Cortex of kidney (tissue), 1 donor: ENCODE measurements at places on chromosomes 16 and 17.

GRCh38 chr16:49345829-49346228 lies 27.8 kb upstream of the C16orf78 start:
- DNase-seq = no peak

GRCh38 chr16:590188-590814 lies 435 bp downstream of the RAB40C start:
- no peak for DNase-seq

GRCh38 chr17:83029571-83029970 lies 49.8 kb upstream of the METRNL start:
- no peak for DNase-seq

DNA sequence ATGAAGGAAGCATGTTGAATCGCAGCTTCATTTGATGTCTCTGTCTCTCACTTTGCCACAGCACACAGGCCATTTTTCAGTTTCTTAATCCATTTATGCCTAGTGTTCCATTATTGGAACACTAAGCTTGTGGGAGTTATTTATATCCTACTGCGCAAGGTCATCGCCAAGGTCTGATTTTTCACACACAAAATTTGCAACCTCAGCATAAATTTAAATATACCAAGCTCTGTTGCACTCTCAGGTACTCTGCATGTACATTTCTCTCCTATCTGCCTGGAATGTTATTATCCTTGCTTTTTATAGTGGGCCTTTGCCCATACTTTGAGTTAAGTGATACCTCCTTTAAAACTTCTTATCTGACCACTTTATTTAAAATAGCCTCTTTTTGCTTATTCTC lies 519.2 kb upstream of the TOM1L1 start:
- DNase-seq = no peak

GRCh38 chr17:31654936-31655335 lies 204.1 kb downstream of the COPRS start:
- no peak for DNase-seq

DNA sequence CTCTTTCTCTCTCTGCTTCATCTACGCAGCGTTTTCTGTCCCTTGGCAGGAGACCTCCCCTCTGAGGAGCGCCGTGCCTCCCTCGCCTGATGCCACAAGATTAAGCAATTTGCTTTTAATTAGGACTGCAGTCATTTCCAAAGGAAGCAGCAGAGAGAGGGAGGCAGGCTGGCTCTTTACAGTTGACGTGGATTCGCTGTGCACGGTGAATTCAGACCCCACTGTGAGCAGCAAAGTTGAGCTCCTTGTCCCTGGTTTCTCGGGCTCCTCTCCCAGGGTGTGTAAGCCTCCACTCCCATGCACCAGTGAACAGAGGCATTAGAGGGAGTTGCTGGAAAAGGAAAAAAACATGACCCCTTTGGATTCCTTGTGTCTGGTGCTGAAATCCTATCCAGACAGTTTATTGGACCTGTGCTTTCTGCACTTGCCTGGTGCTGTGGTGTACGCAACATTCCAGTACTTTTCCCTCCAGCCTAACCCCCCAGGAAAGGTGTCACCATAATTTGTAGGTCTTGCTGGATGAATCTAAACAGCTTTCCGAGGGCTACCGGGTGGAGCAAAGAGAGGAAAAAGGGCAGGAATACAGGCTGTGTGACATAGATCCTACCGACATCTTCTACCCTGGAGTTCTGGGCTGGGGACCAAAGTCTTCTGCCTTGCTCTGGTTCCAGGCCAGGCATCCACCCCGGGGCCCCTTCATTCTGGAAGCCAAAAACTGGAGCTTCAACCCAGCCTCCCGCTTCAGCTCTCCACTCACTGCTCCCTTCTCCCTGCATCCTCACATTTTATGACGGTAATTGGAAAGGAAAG lies 171.0 kb downstream of the MAF start:
- no peak for DNase-seq

DNA sequence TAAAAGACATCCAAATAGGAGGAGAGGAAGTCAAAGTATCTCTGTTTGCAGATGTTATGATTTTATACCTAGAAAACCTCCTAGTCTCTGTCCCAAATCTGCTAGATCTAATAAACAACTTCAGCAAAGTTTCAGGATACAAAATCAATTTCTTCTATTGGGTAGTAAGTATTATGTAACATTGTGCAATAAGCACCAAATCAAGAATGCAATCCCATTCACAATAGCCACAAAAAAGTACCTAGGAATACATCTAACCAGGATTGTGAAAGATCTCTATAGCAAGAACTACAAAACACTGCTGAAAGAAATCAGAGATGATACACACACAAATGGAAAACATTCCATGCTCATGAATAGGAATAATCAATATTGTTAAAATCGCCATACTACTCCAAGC lies 13.0 kb downstream of the NLRP1 start:
- no peak for DNase-seq

GRCh38 chr17:44266402-44267164 lies 1.4 kb downstream of the SLC4A1 start:
- DNase-seq = no peak

- no peak for DNase-seq
Observed at GRCh38 chr17:17448076-17448475, 28.7 kb upstream of the MED9 start.

GRCh38 chr16:71296584-71297340 lies 7.6 kb upstream of the CMTR2 start:
- DNase-seq = no peak

GRCh38 chr17:13582776-13583547 lies 18.8 kb downstream of the HS3ST3A1 start:
- DNase-seq = no peak

DNA sequence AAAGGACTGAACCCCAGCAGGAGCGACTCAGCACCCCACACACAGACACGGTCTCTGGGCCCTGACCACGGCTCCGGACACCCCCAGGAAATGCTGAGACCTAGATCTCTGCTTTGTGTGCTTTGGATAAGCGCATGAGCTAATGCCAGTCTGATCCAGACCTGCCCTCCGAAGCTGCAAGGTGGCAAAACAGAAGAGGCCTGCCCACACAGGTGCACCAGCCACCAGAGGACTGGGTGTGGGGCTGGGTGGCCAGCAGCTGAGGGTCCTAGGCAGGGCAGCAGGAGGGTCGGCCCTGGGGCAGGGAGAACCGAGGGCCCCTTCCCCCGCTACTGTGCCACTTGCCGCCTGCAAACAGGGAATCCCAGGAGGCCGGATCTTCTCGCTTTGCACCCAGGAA lies 30.7 kb upstream of the EIF1 start:
- no peak for DNase-seq

DNA sequence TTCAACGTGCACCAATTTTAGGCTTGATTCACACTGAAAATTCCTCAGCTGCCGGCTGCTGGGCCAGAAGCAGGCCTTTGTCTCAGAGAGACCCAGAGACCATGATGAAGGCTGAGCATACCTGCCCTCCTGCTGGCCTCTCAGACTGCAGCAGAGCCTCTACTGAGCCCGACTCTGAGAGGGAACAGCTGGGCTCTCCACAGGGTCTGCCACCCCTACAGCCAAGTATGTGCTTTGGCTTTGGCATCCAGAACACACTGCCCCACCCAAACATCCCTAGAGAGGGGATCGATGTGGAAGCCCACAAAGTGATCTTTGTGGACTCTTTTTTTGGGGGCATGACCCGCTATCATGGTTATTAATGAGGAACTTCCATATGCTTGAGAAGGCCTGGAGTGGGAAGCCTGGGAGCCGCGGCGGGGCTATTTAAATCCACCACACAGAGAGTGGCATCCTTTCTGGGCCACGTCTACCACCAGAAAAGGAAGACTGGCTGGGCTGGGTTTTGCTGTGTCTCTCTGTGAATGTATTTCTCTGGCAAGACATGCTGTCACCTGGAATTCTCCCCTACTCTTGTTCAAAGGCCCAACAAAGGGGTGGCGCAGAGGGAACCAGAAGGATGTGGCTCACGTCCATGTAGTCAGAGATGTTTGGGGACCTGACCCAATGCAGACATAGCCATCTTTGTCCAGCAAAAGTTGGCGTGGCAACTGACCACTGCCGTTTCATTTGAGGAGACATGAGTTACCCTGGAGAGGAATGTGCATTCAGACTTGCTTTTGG lies 69.3 kb downstream of the GNAO1 start:
- no peak for DNase-seq

DNA sequence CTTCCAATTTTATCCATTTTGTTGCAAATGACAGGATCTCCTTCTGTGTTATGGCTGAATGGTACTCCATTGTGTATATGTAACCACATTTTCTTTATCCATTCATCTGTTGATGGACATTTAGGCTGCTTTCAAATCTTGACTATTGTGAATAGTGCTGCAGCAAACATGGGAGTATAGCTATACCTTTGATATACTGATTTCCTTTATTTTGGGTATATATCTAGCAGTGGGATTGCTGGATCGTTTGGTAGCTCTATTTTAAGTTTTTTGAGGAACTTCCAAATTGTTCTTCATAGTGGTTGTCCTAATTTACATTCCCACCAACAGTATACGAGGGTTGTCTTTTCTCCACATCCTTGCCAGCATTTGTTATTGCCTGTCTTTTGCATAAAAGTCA lies 67.8 kb downstream of the BRIP1 start:
- no peak for DNase-seq

GRCh38 chr16:48317614-48318315 lies 67.4 kb downstream of the SIAH1 start:
- DNase-seq = no peak

DNA sequence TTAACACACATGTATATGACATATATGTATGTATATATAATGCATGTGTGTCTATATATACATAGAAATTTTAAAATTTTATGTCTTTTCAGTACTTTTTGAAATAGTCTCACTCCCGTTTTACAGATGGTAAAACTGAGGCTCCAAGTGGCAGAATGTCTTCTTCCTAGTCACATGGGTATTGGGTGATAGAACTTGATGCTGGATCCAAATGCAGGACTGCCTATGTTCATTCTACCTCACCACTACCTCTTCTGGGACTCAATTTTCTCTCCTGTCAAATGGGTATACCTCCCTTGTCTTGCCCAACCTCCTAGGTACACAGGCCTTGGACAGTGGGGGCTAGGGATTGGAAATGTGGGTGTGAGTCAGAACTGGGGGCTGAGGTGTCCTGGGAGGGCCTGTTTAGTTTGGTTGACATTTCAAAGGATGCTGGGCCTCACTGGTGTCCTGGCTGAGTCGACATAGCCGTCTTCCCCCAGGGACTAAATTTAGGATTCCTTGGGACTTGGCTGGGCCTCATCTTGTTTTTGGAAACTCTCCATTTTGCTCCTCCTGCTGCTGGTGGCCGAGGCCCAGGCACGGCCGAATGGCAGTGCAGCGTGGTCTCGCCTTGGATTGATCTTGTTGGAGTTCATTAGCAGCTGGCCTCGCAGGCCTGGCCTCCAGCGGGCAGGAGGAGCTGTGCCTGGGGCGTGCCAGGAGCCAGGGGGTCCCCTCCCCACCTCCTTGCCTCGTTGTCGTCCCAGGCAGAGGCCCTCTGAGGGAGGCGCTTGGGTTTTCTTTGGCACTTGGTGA lies 25.9 kb downstream of the NKD1 start:
- DNase-seq = no peak

- no peak for DNase-seq
Observed at GRCh38 chr17:61878984-61879612, 15.8 kb upstream of the BRIP1 start.

DNA sequence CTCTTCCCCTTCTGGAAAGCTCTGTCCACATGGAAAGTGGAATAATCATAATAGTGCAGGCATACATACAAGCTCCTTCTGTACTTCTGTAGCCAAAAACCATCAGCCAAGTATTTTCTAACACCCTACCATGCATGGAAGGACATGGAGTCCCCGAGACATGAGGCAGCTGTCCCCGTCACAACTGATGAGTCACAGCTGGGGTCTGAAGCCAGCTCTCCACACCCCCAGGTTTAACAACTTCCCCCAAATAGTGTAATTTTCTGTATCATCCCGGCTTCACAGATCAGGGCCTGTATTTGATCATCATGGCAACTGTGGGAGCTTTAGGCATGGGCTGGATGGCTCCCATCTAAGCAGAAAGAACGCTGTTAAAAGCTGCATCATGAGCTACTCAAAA lies 16.6 kb downstream of the C16orf96 start:
- no peak for DNase-seq

DNA sequence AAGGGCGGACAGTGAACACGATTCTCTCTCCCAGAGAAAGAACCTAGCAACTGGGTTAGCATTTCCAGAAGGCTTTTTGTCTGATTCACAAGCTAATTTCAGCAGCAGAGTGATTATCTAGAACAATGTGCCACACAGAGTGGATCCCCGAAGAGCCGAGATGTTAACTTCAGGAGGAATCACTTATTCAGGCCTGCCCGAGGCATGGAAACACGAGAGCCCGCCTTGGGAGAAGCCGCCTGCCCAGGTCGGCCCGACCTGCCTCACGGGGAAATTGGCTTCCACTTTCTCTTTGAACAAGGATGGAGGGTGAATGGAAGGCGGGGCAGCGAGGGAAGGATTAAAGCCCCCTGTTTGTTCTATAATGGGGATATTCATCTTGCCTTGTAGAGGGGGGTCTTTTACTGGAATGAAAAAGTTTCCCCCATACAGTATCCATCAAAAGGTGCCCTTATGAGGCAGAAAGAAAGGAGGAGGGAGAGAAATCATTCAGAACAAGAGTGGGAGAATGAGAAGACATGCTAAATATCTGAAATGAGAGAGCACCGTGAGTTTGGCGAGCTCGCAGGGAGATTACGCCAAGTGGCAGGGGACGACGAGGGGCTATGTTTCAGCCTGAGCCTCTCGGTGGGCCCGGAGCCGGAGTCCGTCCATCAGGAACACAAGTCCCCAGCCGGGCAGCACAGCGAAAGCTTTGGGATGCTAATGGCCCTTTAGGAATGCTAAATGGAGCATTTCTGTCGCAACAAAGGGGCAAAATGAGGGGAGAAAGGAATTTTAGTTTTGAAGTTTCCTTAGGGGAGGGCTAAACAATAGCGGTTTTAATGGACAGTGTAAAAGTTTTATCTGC lies 33.0 kb downstream of the NTN1 start:
- no peak for DNase-seq

- no peak for DNase-seq
Observed at GRCh38 chr16:68345351-68345810, 34.6 kb downstream of the PRMT7 start.

- DNase-seq = no peak
Observed at GRCh38 chr17:18163547-18163946, 20.1 kb upstream of the ALKBH5 start.

DNA sequence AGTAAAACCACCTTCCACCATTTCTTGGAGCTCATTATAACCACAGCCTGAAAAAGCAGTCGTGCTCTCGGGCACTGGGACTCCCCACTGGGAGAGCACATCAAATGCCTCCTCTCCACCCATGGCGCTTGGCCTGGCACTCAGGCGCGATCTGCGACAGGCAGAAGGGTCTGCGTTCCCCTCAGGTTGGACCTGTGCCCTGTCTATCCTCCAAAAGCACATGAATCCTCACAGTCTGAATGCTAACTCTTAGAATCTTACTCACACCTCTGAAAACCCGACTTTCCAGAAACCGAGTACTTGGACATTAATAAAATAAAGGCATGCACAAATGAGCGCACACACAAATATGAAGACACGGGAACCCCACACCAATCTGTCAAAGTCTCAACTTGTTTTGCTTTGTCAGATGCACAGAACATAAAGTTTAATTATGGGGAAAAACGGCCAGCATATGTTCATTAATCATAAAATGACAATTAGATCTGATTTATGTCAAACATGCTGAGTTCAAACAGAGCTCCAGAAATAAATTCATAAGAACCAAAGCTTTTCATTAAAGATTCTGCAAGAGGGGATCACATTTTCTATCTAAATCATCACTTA lies 20.5 kb upstream of the FAAP100 start:
- no peak for DNase-seq

GRCh38 chr17:51869387-51869786 lies 289.1 kb downstream of the CA10 start:
- DNase-seq = no peak
